IPS DF 19.7 (cell line): ENCODE measurements at places on chromosomes 7 and 10.
A peak's percentile ranks its signal among the peaks of the same experiment; 100 is the strongest.

DNA sequence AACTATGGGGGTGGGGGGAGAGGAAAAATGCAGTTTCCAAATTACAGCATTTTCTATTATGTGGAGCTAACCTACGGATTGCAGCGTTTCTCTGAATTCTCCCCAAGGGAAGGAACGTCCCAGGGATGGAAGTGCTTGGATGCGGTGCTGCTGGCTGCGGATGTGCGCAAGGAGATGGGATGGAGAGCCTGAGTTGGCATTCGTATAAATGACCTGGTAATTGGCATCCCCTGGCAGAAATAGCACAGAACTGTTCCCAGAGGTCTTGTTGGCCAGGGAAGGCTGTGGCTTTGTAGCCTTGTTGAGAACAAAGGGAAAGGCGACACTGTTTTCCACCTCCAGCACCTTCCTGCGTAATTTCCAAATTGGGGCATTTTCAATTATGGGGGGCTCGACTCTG, 2.7 kb downstream of the ORAI2 start:
- no peak for DNase-seq

GRCh38 chr7:143284591-143285469, at the start of gene TMEM139:
Gene TMEM139 (plus strand): TSS chr7:143284958. CDS start chr7:143285958, 1,000 bp downstream.
- DNase-seq, result no peak

- no peak for DNase-seq
These were observed 87.5 kb upstream of the GJD4 start for GRCh38 chr10:35517431-35518181.

- DNase-seq, result no peak
These were observed 29.6 kb downstream of the DMBT1 start for GRCh38 chr10:122590153-122590552.

- no peak for DNase-seq
These were observed 47.3 kb upstream of the CNPY1 start for GRCh38 chr7:155593461-155594162.

GRCh38 chr10:31081937-31082840, 50.5 kb upstream of the ZNF438 start:
- no peak for DNase-seq

DNA sequence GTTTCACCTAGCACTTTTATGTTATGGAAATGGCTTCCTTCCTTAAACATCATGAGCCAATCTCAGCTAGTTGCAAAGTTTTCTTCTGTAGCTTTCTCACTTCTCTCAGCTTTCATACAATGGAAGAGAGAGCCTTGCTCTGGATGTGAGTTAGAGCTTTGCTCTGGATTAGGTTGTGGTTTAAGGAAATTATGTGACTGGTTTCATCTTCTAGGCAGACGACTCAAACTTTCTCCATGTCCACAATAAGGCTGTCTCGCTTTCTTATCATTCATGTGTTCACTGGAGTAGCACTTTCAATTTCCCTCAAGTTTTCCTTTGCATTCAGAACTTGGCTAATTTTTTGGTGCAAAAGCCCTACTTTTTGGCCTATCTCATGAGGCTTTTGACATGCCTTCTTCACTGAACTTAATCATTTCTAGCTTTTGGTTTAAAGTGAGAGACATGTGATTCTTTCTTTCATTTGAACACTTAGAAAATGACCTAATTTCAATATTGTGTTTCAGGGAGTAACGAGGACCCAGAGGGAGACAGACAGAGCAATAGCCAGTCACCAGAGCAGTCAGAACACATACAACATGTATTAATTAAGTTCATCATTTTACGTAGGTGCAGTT, 49.8 kb downstream of the CNOT4 start:
- DNase-seq, result no peak

DNA sequence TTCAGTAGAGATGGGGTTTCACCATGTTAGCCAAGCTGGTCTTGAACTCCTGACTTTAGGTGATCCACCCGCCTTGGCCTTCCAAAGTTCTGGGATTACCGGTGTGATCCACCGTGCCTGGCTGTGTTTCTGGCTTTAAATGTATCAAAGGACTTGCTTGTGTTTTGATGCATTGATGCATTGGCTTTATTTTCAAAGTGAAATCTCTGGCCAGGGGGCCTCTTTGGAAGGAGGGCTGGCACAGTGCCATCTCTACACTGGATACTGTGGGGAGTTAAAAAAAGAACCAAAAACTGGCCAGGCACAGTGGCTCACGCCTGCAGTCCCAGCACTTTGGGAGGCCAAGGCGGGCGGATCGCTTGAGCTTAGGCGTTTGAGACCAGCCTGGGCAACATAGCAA, 16.0 kb downstream of the MNX1 start:
- no peak for DNase-seq

- DNase-seq, result no peak
These were observed 75.4 kb upstream of the ZMIZ1 start for GRCh38 chr10:78993261-78993945.

- peak; percentile 45 for DNase-seq
These were observed 58.6 kb upstream of the OPALIN start for GRCh38 chr10:96417441-96417840.

GRCh38 chr7:48097521-48098231, 8.6 kb downstream of the UPP1 start:
- no peak for DNase-seq
